Bronchial smooth muscle cell (primary cell): ENCODE measurements at places on chromosomes 2 and 18. TPM values are rescaled to one million over a fixed set of nuclear protein-coding genes. Genes with fewer than 3 reads are reported as not detected.

ALPI gene
- total RNA-seq, result not detected in 2 replicates

ARMC9 gene
- 42.7 and 85.1 TPM in 2 replicates for total RNA-seq

APCDD1 gene
- not detected in 2 replicates for total RNA-seq

FER1L5 gene
- 1.1 and 1.4 TPM in 2 replicates for total RNA-seq

LANCL1 gene
- total RNA-seq, result 34.7 and 60.7 TPM in 2 replicates

STPG4 gene
- 0.16 TPM in 1 of 2 replicates, not detected in the other for total RNA-seq
